ENCODE measurements at places on chromosomes 5 and 9.

GRCh38 chr9:77667151-77667550 is 19.0 kb upstream of the GNA14 start:
- DNase-seq: no peak

- no peak for DNase-seq
Observed at GRCh38 chr5:179378116-179378440, 32.8 kb upstream of the ADAMTS2 start.

DNA sequence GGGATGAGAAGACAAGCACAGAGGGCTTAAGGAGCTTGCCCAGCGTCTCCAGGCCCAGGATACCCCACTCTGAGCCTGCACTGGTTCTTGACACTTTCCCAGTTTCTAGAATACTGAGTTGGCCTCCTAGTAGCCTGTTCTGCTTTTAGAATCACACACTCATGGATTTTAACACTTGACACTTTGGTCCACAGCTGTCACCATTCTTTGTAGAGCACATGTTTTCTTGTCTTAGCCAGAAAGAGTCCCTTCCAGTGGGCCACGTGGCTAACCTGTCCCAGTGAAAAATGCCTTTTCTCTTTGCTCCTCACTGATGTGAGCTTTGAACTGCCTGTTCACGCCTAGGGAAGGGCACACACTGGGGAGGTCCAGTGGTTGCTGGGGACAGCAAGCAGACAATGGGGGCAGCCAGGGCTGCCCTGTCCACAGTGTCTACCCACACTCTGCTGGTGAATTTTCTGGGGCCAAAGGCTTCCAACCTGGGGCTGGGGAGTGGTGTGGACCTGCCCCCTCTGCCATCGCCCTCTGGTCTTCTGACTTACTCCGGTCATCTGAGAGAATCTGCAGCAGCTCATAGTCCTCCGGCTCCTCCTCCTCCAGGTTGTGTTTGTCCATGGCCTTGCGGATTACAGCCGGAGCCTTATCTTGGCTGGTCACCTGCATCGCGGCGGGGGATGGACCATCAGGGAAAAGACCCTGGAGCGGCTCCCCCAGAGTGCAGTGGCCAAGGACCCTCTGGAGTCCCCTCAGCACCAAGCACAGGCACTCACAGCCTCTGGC is 21.1 kb downstream of the RALGDS start:
- DNase-seq: no peak

DNA sequence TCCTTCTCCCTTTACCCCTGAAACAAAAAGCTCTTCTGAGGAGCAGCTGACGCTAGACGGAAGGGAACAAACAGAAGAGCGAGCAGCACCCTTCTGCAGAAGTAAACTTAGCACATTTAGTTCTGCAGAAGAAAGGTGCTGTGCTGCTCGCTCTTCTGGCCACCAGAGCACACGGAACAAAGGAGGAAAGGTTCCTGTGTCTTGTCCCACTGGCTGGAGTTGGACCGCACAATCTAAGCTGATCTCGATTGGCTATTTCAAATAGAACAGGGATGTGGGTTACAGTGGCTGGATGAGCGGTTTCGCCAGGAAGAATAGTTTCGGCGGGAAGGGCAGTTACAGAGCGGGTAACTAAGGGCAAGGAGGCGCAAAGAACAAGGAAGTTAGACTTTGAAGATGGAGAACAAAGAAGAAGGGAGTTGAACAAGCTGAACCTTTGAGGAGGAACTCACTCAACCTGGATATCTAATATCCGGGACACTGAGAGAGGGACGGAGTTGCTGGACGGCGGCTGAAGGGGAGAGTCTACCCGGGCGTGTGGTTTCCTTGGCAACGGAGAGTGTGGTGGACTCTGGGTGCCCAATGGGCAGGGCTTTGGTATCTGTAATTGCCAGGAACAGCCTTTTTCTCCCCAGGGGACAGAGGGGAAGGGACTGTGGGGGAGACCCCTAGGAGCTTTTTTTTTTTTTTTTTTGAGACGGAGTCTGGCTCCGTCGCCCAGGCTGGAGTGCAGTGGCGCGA is 7.1 kb downstream of the GTF3C5 start:
- DNase-seq: no peak

GRCh38 chr5:145847499-145848497 is 12.7 kb upstream of the PRELID2 start:
- no peak for DNase-seq

GRCh38 chr5:171776770-171777759 is 8.6 kb upstream of the SMIM23 start:
- DNase-seq: peak; percentile 39

DNA sequence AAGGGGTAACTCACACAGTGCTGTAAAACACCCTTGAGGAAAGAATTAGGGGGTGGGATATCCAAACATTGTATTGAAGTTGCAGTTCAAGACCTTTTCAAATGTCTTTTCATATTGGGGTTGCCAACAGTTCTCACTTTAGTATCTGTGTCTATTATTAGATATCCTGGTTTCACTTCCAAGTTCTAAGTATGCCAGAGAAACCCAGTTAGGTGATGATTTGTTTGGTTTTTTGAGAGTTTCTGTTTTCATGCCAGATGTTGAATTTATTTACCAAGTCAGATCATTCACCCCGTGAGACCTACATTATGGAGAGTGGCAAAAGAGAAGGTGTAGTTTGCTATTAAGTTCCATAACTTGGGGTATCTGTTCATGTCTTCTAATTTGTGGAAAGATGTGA is 64.5 kb downstream of the C9orf152 start:
- no peak for DNase-seq

DNA sequence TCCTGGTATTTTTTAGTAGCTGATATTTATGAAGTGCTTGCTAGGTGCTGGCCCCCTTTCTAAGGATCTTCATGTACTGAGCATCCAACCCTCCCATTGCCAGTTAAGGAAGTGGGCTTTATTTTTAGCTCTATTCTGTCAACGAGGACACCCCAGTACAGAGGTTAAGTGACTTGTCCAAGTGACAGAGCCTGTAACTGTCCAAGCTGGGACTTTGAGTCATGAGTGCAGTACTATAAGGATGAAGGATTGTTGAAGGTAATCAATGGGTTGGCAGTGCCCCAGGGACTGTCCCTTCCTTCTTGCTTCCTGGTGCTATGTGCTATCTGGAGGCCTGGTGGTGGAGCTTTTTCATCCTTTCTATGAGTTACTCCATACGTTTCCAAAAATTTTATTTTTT is 18.0 kb upstream of the FABP6 start:
- DNase-seq: no peak

GRCh38 chr5:108655750-108656450 is 91.8 kb upstream of the FER start:
- DNase-seq: no peak

DNA sequence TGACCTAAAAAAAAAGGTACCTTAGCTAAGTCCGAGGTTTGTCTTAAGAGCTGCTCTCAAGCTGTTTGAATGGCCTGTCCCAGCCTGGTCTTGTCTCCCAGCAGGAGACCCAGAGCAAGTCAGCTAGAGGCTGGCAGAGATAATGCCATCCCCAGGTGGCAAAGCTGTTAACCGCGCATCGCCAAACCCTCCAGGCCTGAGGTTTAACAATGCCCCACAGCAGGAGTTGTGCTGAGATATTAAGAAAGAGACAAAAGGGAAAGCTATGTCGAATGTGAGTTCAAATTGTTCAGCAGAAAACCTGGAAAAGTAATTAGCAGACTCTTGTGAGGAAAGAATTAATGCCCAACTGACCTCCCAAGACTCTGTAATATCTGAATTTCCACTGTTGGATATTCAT is 187.1 kb downstream of the FSTL4 start:
- no peak for DNase-seq

All from NCI-H510A treated with DMSO at 0.1 percent for 48 hours (cell line).